EH (cell line): ENCODE measurements at places on chromosomes 7 and 10.

- DNase-seq: no peak
Observed at GRCh38 chr7:159091480-159092475, 52.9 kb downstream of the VIPR2 start.

GRCh38 chr7:157139810-157140510 lies 1.2 kb downstream of the UBE3C start:
- DNase-seq: peak; percentile 17

DNA sequence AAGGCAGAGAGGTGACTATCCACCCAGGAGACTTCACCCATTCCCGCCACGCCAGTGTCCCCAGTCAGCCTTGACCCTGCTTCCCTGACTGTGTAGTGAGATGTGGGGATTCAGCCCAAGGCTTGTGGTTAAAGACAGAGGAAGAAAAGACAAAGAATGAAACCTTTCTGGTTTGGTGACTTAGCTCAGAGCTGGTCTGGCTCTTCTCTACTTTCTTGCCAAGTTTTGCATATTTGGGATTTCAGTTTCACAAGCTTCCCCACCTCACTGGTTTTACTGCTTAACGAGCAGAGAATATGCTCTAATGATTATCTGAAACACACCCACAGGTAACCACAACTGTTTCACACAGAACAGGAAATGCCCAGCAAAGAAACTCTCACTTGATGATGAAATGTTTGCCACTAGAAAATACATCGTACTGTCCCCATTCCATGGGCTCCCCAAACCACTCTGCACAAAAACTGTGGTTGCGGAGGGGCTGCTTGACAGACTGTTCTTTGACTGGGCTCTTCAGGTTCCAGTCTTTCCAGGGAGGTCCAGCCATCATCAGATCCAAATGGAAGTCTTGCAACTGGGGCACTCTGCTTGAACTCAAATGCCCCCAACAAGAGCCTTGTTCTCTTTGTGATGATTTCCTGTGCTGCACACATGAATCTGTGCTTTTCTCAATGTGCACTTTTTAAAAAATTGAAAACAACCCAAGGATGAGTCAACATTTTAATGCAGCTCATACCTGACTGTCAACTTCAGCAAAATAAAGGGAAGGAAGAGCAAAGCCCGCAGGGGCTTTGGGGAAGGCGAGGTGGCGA lies 95.5 kb downstream of the CTBP2 start:
- DNase-seq: peak; percentile 90

- DNase-seq: no peak
Observed at GRCh38 chr7:157662110-157662791, 325.4 kb downstream of the DNAJB6 start.

- peak; percentile 82 for DNase-seq
Observed at GRCh38 chr10:102072673-102073527, 7.8 kb downstream of the HPS6 start.

DNA sequence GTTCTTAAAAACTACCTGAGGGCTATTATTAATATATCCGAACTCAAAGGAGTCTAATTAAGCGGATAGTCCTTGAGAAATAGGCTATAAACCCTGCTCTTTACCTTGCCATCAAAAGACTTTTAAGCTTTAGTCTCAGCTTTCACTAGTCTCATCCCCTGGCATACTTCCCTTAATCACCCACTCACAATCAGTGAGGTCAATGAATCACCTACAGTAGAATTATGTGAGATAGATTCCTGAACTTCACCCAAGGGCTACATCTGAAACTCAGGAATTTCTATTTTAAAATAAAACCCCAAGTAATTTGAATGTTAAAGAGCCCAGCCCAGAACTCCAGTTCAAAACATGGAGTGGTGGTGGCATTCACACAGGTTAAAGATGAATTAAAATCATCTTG lies 108.7 kb downstream of the ETV1 start:
- peak; percentile 76 for DNase-seq

DNA sequence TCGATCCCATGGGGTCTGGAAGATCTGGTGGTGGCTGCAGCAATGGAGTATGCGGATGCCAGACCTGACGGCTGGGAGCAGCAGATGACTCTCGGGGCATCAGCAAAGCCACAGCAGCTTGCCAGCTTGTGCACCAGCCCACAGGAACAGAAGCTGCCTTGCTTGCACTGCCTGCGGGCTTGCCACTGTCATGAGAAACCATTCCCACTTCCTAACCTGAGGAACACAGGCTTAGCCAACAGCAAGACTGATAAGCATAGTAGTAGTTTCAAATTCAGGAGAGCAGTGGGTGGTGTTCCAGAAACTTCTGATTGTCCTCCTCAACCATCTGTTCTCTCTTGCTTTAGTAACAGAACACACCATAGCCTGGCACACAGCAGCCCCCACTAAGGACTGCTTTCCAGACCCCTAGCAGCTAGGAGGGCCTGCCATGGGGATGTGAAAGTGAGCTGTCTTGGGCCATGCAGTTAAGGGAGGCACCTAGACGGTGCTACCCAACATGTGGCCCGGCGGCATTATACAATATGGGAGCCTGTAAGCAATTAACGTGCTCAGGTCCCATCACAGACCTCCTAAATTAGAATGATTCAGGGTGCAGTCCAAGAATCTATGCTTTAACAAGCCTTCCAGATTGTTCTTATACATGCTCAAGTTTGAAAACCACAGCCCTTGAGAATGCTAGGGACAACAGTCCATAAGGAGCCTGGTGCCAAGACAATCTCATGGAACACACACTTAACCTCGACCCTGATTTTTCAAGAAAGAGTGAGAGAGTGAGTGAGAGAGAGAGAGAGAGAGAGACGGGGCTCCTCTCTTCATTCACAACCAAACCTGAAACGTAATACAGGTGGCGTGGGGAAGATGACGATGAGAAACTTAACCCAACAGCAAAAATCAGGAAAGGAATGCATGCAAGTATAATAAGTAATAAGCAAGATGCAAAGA lies 7.1 kb downstream of the ANXA11 start:
- peak; percentile 32 for DNase-seq

GRCh38 chr7:109939207-109939606 lies 1151.7 kb upstream of the LRRN3 start:
- no peak for DNase-seq

DNA sequence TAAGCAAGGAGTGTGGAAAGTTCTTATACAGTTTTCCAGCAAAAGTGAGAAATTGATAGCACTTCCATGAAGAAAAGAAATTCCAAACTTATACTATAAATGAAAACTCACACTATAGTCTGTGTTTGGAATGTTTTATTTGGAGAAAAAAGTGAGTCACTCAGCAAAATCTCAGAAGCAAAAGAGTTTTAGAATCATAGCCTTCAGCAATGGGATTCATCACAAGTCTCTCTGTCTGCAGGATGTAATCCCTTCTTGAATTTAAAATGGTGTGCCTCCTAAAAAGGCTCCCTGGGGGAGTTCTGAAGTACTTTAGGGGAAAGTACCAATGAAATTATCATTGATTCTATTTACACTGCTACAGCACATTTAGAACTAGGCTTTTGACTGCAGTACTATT lies 756.4 kb downstream of the XPNPEP1 start:
- peak; percentile 51 for DNase-seq

GRCh38 chr7:76397409-76398183 lies 11.9 kb downstream of the SSC4D start:
- peak; percentile 63 for DNase-seq

GRCh38 chr7:44124822-44125202 lies 1.5 kb upstream of the POLD2 start:
- no peak for DNase-seq

DNA sequence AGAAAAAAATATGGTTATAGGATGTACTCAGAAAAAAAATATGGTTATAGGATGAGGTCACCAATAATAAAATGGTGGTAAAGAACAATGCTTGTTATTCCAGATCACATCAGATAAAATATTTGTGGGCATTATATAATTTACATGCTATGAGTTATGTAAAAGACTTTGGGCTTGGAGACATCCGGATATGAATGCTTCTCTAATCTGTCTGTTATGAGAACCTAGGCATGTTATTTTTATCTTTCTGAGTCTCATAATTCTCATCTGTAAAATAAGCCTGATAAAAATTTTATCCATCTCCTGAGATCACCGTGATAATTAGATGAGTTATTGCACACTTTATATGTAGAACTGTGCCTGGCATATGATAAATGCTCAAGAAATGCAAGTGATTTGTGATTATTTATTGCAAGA lies 37.8 kb downstream of the DKK1 start:
- DNase-seq: peak; percentile 91

DNA sequence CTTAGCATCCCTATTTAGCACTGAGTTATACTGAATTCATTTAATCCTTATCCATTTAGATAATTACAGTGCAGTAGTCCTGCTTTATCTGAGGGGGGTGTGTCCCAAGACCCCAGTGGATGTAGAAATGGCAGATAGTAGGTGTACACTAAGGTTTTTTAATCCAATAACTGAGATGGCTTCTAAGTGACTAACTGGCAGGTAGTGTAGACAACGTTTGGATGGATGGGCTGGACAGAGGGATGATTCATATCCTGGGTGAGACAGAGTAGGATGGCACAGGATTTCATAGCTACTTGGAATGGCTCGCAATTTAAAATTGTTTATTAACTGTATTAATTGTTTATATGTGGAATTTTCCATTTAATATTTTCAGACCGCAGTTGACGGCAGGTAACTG lies 295.6 kb downstream of the CCDC3 start:
- no peak for DNase-seq

DNA sequence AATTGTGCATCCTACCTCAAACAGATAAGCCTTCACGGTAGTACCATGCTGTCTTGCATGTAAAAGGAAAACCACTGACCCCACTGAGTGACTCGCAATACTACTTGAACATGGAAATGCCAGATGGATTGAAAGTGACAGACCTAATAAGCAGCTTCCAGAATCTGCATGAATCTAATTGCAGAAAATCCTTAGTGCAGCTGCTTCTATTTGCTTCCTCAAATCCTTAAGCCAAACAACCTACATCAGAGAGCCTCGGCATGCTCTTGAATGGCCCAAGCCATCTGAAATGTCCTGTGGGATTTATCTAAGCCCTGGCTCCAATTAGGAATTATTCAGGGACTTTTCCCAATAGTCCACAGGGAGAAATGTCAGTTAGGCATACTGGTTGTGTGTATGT lies 509.5 kb upstream of the CELF2 start:
- DNase-seq: no peak

- DNase-seq: peak; percentile 18
Observed at GRCh38 chr7:43469051-43469450, 113.9 kb upstream of the STK17A start.

GRCh38 chr10:24439935-24440334 lies 231.0 kb downstream of the KIAA1217 start:
- DNase-seq: peak; percentile 63

DNA sequence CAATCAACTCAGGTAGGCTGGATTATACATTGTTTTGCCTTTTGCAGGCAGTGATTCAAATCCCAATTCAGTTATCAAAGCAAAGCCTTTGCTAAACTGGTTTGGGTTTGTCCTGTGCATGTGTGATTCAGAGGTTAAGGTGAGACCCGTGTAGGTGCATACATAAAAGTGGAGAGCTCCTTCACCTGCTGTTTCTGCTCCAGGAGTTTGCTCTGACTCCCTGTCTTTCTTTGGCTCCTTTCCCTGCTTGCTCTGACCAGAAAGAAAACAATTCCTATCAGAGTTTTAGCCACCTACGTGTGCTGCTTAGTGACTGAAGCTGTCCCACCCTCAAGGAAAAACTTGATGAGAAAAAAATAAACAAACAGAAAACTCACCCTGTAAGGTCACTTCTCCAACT lies 101.1 kb downstream of the TPST1 start:
- no peak for DNase-seq

- peak; percentile 28 for DNase-seq
Observed at GRCh38 chr7:78777829-78778228, 675.6 kb downstream of the MAGI2 start.

DNA sequence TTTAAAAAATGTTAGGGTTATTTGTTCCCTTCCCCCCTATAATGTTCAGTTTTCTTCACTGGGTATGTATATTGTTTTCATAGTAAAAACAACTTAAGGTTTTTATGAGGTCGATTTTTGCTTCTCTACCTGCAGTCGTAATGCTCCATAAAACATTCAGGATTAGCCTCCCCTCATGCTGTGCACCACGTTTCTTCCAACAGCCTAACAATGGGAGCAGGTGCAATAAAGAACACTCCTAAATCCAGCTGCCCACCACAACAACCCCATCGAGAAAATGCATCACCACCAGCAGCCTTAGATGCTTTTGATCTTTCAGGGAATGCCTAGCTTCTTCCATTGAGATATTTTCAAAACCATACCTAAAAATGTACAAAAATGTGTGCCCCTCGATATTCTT lies 111.1 kb downstream of the ADAM12 start:
- DNase-seq: no peak

GRCh38 chr10:30818010-30818660 lies 188.6 kb upstream of the LYZL2 start:
- peak; percentile 81 for DNase-seq

DNA sequence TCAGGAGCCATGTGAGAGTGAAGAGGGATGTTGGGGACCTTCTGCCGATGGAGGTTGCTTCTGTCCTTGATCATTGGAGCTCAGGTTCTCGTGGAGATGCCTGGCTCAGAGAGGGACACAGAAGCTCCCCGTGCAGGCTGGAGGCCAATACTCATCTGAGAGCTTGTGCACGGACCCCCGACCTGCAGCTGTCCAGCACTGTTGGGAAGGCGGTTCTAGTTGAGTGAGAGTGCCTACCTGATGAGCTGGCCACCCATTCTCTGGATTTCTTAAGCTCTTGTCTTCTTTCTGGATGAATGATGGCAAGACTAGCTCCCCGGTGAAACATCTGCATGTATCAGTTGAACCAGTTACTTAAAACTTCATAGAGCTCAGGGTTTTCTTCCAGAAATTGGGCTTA lies 247.6 kb upstream of the MKI67 start:
- DNase-seq: no peak

- no peak for DNase-seq
Observed at GRCh38 chr10:124523901-124524300, 62.3 kb downstream of the LHPP start.

GRCh38 chr7:36814311-36814710 lies 90.0 kb upstream of the AOAH start:
- no peak for DNase-seq

DNA sequence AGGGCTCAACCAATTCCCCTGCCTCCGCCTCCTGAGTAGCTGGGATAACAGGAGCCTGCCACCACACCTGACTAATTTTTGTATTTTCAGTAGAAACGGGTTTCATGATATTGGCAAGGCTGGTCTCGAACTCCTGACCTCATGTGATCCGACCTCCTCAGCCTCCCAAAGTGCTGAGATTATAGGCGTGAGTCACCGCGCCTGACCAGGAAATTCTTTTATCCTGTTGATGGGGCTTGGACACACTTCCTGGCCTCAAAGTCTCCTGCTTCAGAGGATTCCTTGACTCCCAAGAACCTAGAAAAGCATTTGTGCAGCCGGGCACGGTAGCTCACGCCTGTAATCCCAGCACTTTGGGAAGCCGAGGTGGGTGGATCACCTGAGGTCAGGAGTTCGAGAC lies 16.2 kb downstream of the ZNF425 start:
- no peak for DNase-seq
